ENCODE measurements at places on chromosomes 3 and 15.

DNA sequence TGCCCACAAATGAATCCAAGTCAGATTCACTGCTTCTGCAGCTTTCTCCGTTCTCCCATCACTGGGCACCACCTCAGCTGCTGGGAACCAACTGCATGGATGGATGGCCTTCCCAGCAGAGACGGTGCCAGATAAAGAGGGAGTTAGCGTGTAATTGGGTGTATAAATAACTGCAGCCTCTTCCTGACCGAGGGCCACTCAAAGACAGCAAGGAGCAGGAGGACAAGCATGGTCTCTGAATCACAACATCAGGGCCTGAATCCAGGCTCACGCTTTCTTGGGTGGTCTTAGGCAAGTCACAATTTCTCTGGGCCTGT is 31.7 kb downstream of the TSPAN3 start:
- no peak for DNase-seq

DNA sequence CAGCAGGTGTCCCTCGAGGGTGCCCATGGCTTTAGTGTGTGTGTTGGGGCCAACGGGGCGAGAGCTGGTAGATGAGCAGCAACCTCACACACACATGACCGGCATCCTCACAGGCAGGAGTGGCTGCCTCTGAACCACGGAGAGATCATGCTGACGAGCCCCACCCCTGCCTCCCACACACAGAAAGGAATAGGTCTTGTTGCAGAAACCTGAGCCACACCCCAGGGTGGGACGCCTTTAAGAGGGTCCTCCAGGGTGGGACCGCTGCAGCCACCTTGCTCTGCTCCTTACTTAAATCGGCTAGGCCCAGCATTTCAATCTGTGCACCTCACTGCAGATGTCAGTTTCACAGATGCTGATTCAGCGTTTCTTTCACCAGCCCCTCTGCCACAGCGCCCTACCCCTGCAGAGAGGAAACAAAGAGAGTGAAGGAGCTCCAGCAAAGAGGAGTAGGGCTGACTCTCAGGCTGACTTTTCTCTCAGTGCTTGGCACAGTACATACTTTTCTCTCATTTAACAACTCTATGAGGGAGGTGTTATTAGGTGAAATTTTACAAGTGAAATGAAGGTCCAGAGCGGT is 61.2 kb upstream of the EPHB3 start:
- no peak for DNase-seq

DNA sequence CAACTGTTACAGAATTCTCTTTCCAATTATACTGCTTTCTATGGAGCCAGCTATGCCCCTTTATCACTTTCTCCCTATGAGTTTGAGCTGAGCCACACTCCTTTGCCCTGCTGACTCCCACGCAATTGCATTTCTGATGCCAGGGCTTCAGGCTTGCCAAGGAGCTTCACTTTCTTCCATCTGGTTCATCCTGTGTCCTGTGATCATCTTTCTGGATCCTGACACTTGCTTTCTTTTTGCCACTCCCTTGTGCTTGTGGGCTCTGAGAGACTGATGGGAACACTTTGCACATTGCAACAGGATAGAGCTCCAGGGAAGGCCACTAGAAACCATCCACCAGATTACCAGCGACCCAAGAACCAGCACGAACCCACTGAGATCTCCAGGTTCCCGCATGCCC is 77.0 kb upstream of the SEC13 start:
- DNase-seq = no peak

- DNase-seq = no peak
These were observed 991.8 kb downstream of the GBE1 start for GRCh38 chr3:80769683-80770082.

DNA sequence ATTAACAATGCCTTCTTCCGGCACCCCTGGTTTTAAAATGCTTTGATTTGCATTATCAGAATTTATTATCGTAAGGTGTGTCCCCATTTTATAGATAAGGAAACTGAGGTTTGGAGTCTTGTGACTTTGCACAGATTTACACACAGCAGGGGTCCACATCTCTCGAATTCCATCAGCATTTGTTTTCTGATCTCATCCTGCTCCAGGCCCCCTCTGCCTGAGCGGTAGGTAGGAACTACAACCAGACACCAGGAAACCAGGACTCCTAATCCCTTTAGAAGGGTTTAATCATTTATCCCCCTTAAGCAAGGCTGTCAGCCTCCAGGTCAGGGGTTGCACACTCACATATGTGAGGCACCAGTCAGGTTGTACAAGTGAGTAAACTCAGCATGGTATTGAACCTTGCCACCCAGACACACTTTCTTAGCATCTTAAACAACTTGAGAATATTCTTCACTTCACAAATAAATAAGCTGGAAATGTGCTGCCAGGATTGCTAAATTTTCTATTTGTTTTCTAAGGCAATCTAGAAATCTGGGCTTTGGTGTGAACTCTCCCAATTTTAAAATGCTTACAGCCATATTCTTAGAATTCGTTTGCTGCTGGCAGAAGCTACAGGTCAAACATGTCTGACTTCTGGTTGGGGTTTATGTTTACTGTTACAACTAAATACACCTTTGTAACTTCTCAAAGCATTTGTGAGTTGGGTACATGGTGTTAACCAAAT is 31.7 kb upstream of the CMTM7 start:
- no peak for DNase-seq

GRCh38 chr3:47381317-47382157 is 716 bp downstream of the PTPN23 start:
- DNase-seq = peak; percentile 86

DNA sequence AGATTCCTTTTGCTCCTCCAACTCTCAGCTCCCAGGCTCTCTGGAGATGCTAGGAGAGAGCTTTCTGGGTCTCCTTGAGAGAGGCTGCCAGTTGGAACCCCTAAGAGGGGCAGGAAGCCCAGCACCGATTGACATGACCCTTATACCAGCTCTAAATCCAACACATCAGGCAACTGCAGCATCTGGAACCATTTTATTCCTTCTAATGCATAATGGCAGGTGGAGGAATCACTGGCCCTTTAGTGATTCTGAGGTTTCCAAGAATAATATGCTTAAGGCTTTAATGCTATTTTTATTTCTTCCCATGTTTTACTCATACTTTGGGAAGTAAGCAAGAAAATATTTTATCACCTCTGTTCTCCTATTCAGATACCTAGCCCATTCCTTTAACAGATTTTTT is 60.3 kb upstream of the TEX264 start:
- DNase-seq = no peak

DNA sequence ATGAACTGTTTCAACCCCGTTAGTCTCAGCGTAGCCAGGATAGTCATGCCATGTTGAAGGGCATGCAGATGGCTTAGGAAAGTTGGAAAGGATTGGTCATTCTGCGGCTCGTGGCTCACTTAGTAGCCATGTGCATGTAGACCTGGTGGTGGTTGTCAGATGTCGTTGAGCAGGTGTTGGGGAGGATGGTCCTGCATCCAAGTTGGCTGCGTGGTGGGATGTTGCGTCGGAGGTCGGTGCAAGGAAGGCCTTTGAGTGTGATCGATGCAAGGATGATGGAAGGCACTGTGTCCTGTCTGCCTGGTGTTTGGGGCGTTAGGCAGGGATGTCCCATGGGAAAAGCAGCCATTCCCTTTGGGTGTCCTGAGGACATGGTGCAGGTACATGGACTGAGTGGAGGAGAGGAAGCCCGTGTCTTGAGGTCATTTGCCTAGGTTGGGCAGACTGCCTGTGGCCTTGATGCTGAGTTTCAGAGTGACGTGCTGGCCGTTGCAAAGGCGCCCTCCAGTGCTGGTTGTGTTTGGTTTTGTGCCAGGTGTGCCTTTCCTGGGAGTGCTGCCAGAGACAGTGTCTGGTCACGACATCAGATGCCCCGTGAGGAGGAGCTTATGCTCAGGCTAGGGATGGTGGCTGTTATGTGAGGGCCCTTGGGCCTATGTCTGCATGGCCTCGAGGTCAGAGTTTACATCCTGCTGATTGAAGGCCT is 103.4 kb downstream of the SNRPN start:
- no peak for DNase-seq

DNA sequence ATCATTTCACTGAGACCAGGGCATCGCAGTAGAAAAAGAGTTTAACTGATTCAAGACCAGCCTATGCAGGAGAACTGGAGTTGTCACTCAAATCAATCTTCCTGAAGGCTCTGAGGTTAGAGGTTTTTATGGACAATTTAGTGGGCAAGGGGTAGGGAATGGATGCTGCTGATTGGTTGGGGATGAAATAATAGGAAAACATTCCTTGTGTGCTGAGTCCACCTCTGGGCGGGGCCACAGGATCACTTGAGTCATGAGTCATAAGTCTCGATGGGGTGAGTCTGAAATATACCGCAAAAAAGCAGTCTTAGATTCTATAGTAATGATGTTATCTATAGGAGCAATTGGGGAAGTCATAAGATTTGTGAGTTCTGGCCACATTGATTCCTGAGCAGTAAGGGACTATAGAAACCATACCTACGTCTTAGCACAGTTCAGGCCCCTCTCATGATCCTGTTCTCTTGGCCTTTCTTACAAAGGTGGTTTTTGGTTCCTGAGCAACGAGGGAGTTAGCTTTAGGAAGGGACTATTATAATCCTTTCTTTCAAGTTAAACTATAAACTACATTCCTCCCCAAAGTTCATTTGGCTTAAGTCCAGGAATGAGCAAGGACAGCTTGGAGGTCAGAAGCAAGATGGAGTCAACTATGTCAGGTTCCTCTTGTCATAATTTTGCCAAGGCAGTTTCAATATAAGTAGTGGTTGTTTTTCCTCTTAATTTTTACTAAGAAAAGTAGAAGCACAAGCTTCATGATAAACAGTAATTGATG is 2.7 kb upstream of the OPA1 start:
- DNase-seq = peak; percentile 56

DNA sequence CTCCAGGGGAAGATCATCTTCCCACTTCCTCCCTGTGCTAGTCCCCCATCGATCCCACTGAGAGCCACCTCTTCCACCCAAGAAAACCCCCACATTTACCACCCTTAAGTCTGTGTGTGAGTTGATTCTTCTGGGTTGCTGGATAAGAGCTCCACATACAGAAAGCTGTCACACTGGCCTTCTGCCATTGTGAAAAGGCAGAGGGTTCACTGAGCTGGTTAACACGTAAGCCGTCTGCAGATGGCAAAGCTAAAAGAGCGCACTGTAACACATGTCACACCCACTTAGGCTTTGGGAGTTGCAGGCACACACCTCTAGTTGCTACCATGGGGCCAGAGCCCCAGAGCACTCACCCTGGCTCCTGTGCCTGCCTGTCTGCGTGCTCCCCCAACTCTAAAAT is 309.8 kb upstream of the LRRC3B start:
- DNase-seq = no peak

- no peak for DNase-seq
These were observed 7.3 kb upstream of the ATP2B2 start for GRCh38 chr3:10512687-10513086.

DNA sequence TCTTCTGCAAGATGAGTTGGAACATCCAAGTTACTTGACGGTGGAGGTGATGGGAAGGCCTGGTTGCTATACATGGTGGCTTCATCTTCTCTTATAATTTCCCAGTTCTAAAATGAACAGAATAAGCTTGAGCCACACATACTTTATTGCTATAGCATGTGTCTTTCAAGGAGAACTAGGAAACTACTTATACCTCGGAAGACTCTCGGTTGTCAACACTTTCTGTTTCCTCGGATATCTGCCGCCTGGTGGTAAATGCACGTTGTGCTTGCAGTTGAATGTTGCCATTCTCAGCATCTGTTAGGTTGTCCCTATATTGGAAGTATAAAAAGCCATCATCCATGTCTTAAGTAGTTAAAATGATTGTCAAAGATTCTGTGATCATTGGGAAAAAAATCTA is 117.5 kb upstream of the PRTG start:
- no peak for DNase-seq

DNA sequence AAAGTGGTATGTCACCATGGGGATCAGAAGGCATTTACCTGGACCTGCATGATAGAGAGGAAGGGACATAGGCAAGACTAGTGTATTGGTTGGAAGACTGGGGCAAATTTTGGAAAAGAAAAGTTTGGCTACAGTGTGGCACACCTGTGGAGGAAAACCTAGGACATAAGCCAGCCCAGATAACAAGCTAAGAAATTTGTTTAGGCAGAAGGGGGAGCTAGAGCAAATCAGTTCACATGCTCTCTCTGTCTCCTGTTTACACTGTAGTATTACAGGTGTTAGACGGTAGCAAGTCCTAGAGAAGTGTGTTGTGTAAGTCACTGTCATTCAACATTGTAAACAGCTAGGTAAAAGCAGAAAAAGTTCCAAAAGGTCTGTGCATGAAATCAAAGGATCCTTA is 11.9 kb upstream of the ALDH1A2 start:
- no peak for DNase-seq

DNA sequence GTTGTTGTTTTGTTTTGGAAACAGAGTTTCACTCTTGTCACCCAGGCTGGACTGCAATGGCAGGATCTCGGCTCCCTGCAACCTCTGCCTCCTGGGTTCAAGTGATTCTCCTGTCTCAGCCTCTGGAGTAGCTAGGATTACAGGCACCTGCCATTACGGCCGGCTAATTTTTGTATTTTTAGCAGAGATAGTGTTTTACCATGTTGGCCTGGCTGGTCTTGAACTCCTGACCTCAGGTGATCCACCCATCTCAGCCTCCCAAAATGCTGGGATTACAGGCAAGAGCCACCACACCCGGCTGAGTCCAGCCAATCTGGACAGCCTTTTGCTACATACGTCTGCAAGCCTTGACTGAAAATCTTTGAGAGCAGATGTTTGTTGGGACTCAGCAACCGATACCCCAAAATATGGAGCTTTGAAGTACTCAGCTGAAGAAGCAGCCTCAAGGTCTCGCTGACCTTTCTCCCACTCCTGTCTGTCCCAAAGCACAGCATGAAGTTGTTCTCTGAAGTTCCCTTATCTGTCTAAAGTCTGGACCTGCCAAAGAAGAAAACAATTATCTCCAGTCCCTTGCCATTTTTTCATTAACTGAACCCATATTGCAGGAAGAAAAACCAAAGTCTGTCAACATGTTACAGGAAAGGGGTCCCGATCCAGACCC is 9.6 kb upstream of the NUP210 start:
- no peak for DNase-seq

DNA sequence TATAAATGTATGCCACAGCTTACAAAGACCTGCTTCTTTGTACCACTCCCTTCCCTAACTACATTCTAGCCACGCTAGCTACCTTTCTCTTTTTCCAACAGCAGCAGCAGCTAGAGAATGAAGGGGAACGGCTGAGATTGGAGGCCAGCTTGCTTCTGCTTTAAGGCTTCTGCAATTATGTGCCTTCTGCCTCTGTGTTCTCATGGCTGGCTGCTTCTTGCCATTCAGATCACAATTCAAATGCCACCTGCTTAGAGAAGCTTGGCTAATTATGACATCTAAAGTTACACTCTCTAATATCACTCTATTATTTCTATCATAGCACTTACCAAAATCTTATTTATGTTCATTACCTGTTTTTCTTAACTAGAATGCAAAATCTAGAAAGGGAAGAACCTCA is 95.2 kb downstream of the RYK start:
- DNase-seq = no peak

GRCh38 chr15:41575282-41575681 is 16.3 kb downstream of the TYRO3 start:
- no peak for DNase-seq

DNA sequence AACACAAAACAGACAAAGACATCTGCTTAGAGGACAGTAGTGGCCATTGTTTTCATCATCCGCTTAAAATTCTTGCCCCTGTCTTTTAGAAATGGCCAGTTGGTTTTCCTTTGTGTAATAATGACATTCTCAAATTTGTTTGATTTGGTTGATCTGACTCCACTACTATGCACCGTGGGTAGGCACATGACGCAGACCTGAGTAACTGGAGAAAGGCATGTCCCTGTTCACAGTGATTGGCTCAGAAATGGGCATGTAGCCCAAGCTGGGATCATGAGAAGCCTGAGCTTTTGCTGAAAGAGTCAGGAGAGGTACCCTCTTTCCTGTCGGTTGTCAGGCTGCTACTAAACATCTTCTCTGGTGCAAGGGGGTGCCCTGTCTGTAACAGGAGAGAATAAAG is 36.6 kb upstream of the MAGI1 start:
- peak; percentile 23 for DNase-seq

All from H54 (cell line).